ENCODE measurements at places on chromosomes 1 and 21.
A peak's percentile ranks its signal among the peaks of the same experiment; 100 is the strongest.

GRCh38 chr1:240567066-240567465, 44.9 kb downstream of the GREM2 start:
- no peak for DNase-seq

- no peak for DNase-seq
Observed at GRCh38 chr1:7373876-7374562, 397.1 kb upstream of the VAMP3 start.

DNA sequence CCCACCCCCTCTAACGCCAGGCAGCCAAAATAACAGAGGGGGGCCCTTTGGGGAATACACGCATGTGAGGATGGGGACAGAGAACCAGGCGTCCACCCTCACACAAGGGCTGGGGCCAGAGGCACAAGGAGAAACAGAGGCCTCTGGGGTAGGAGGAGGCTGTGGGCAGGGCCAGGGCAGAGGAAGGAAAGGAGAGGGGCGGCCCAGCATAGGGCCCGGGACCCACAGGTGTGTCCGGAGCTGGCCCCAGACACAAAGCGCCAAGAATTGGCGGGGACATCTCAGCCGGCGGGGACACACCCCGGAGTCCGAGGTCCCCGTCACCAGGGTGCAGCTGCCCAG, 6.7 kb downstream of the PLEKHG5 start:
- no peak for DNase-seq

DNA sequence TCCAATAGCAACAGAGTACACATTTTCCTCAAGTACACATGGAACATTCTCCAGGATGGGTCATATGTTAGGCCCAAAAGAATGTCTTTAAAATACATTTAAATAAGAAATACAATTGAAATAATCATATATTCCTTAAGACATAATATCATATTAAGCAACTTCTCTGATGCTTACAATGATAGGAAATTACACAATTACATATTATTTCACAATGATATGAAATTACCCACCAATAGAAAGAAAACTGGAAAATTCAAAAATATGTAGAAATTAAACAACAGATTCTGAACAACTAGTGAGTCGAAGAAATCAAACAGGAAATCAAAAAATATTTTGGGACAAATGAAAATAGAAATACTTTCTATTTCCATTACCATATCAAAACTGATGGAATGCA, 45.6 kb downstream of the FLVCR1 start:
- DNase-seq = no peak

- DNase-seq = no peak
Observed at GRCh38 chr1:182888736-182889531, 49.8 kb downstream of the DHX9 start.

DNA sequence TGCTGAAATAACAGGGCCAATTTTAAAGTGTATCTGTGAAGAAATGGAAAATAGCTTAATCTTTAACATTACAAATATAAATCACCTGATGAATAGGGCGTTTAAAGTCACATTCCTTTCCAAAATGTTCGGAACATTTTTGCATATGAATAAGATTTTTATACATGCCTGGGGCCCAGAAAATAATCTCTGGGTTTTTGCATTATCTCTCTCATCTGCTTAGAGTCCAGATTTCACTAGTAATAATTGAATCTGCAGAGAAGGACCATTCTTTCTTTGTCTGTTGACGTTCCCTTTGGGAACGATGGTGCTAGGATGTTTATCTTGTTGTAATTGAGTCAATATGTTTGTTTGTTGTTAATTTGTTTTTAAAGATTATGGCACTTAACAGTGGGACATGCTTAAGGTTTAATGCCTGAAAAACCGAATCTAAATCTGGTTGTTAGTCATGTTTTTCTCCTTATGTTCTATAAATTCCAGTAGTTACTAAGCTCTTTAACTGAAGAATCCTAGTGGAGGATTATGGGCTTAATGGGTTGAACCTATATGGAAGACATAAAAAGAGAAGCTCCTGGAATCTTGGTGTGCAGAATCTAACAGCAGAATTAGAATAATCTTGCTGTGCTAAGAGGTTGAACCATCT, 140.6 kb downstream of the VPS13D start:
- no peak for DNase-seq

DNA sequence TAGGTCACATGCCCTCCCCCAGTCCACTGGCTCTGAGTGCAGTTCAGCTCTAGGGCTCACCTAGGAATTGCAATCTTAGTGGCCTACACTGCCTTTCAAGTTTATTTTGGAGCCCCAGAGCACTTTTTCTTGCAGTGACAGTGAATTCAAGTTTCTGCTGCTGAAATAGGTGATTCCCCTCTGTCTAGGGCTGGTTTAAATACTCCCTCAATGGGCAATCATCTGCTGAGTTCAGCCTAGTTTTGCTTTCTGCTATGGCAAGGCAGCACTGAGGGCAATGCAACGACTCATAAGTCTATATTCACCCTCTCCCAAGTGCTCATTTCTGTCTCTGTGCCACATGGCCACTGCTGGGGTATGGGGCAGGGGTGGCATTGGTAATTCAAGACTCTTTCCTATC, 472.6 kb upstream of the RGS18 start:
- DNase-seq = no peak

- peak; percentile 55 for DNase-seq
Observed at GRCh38 chr1:207848234-207848633, 62.7 kb downstream of the CD34 start.

DNA sequence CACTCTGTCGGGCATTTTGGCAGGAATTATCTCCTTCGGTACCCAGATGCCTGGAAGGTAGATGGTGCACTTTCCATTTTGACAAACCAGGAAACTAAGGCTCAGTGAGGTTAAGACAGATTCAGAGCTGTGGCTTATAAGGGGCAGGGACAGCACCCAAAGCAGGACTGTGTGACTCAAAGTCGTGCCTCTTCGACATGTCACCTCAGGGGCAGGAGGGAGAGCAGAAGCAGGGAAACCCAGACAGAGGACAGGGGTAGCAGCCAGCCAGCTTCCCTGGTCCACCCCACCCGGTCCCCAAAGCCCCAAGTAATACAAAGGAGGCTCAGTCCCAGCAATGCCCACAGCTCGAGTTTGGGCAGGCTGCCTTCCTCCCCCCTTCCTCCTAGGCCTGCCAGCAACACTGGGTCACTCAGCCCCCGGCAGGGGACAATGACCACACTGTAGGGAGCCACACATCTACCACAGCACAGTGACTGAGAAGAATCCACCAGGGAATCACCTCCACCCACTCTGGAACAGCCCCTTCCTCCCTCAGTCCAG, 2.5 kb downstream of the RHOC start:
- no peak for DNase-seq

- DNase-seq = no peak
Observed at GRCh38 chr1:196063952-196064351, 544.3 kb downstream of the KCNT2 start.

DNA sequence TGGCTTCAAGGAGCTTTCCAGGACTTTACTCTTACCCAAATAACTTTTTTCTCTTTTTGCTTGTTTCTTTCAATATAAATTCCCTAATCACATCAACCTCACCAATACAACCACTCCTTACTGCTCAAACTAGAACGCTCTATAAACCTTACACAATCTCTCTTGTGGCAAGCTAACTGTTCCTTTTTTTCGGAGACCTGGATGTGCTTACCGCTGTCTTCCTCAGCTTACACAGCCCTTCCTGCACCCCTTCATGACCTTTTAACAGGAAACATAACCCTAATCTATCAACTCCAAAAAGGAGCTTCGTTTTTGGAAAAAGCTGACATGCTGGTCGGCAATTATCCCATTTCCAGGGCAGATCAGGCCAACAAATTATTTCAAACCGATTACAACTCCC, 24.1 kb upstream of the SLC2A5 start:
- DNase-seq = no peak

DNA sequence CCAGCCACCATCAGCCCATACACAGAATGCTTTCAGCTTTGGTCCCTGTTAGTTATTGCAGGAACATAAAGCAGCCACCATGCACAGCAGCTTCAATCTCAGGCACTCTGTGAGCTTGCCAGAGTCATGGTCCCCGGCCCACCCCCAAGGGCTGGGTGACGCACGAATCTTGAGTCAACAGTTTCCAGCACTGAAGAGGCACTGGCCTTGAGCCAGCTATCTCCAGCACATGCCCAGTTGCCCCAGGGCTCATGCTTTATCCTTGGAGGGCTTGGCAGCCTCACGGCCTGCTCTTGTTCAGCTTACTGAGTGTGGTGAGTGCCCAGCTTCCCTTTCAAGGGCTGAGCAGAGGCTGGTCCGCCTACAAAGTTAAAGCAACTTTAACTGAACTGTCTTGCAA, 200.7 kb upstream of the RAB4A start:
- peak; percentile 70 for DNase-seq

DNA sequence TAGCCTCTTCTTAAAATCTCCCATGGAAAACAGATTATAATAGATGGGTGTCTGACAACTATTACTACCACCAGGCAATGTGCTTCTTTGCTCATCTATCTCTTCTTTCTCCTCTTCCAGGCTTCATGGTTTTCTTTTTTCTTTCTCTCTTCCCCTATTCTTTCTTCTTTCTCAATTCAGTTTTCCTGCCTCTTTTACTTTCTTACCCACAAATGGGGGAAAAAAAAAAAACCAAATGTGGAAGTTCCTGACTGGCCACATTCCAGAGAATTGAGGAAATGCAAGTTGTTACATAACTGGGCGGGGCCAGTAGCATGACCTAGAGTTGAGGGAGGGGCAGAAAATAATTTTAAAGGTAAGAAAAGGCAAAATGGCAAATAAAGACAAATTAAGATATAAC, 10.9 kb upstream of the SMG7 start:
- no peak for DNase-seq

DNA sequence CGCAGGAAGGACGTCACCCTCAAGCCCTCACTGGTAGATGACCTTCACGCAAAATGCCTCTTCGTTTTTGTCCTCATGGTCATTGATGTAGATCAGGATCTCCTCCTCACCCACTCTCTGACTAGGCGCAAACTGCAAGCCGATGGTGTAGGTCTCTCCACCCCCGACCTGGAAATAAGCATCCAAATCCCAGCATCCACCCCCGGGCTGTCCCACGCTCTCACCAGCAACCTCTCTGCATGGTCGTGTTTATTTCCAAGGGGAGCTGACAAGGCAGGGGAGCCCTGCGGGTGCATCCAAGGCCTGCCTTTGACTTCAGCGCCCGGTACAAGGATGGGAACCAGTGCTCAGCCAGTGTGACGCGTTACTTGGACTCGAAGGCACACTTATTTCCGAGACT, 129.0 kb downstream of the NPHP4 start:
- no peak for DNase-seq

- DNase-seq = no peak
Observed at GRCh38 chr1:51175278-51175677, 60.8 kb upstream of the RNF11 start.

DNA sequence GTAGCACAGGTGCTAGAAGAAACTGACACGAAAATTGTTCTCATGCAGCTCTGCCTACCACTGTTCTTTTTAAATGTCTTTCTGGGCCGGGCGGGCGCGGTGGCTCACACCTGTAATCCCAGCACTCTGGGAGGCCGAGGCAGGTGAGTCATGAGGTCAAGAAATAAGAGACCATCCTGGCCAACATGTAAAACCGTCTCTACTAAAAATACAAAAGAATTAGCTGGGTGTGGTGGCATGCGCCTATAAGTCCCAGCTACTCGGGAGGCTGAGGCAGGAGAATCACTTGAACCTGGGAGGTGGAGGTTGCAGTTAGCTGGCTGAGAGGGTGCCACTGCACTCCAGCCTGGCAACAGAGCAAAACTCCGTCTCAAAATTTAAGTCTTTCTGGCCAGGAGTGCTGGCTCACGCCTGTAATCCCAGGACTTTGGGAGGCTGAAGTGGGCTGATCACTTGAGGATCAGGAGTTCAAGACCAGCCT, 947 bp upstream of the RIT1 start:
- DNase-seq = no peak

DNA sequence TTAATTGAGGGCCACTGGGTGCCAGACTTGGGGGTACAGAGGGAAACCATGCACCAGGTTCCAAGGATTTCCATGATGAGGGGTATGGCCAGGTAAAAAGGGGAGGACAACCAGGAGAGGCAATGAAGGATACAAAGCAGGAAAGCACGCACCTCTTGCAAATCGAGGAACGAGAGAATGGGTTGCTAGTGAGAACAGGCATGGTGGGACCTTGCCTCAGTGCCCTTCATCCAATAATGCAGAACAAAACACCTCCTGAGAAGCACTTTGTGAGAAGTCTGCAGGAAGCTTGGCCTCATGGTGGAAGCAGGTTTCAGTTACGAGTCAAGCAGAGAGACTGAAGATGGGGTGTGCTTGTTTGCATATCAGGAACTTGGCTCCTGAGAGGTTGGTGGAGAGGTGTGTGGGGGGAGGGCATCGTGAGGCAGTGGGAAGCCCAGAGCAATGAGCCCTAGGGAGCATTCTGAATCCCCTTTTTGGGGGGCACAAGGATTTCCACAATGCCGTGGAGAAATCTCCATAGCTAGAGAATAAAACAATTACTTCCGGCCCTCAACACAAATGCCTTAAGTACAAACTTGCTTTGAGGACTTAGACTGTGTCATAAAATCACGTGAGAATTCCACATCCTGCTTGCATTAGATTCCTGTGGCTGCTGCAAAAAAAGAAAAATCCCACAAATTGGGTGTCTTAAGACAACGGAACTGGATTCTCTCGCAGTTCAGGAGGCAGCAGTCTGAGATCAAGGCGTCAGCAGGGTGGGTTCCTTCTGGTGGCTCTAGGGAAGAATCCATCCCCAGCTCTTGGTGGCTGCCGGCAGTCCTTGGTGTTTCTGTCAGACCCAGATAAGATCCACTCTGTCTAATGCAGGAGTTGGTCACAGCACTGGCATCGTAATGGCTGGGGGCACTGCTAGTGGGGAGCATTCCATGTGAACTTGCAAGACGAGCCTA, 54.9 kb upstream of the BACE2 start:
- DNase-seq = peak; percentile 93

DNA sequence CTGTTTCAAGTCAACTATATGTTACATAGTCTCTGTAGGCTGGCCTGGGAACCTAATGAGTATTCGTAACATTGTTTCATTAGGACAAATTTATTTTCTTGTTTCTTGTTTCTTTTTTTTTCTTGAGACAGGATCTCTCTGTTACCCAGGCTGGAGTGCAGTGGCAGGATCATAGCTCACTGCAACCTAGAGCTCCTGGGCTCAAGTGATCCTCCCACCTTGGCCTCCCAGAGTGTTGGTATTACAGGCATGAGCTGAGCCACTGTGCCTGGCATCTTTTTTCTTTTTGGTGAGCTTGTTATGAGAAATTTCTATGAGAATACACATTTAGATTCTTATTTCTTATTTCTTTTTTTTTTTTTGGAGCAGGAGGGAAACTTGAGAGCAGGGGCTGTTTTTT, 6.8 kb downstream of the CENPS start:
- DNase-seq = no peak

DNA sequence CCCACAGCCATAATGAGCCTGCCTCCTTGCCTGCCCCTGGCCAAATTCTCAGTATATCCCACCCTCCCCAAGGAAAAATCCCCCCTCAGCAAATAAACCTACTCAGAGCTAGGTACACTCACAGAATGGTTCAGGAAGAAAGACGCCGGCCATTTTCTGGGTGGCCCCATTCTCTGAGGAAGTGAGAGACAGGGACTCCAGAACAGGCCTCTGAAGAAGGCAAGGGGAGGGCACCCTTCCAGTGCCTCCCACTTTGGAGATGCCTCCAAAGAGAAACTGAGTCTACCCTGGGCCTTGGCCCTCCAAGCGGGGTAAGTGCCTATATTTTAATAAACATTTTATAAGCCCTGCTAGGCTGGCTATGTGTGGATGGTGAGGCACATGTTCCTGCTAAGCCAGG, 2.3 kb downstream of the PACC1 start:
- no peak for DNase-seq

All from breast epithelium (tissue), 4 donors.